ENCODE measurements at places on chromosomes 16 and 17.
A peak's percentile ranks its signal among the peaks of the same experiment; 100 is the strongest.

- DNase-seq: no peak
These were observed 66.5 kb upstream of the CDH5 start for GRCh38 chr16:66300037-66300436.

DNA sequence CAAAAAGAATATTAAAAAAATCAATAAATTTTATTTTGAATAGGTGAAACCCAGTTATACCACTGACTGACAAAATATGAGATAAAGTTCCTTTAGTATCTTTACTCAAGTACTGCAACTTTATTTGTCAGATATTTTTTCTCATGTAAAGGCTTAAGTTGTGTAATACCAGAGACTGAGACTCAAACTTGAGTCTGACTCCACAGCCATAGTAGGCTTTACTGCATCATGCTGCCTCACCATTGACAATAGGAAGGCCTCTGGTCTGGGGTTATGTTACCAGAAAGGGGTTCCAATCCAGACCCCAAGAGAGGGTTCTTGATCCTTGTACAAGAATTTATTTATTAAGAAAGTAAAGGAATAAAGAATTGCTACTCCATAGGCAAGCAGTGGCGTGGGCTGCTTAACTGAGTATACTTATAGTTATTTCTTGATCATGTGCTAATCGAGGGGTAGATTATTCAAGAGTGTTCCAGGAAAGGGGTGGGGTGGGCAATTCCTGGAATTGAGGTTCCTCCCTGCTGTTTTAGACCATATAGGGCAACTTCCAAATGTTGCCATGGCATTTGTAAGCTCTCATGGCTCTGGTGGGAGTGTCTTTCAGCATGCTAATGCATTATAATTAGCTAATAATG is 187.4 kb upstream of the WSB1 start:
- DNase-seq: no peak

GRCh38 chr16:28491230-28491969 is 474 bp downstream of the CLN3 start:
- peak; percentile 68 for DNase-seq

DNA sequence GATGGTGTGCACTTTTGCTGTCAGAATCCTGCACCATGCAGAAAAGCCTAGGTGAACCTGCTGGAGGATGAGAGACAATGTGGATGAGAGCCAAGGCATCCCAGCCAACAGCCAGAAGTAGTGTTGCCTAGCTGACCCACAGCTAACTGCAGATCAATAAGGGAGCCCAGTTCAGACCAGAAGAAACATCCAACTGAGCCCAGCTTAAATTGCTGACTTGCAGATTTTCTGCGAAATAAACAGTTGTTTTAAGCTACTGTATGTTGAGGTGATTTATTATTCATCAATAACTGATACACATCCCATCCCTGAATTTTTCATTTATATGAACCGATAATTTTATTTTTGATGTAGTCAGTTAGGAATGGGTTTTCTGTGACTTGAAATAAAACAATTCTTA is 39.2 kb upstream of the TOX3 start:
- DNase-seq: no peak

DNA sequence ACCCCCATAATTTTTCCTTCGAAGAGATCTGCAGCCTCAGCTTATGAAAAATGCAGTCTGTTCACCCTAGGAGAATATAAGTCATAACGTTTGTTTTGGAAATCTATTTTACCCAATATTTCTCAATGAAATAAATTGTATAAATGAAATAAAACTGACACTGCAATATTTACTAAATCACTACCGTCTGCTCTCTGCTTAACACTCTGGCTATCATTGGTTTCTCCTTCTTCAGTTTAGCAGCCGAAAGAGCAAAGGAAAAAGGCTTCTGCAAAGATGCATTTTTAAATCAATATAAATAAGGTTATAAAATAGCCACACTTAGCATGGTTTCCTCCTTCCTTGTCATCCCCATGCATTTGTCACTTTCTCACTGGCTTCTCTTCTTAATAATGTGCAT is 148.2 kb downstream of the SNX11 start:
- no peak for DNase-seq

GRCh38 chr16:21233521-21234150 is at the start of gene ANKS4B:
ANKS4B (plus strand) TSS chr16:21233699; CDS start chr16:21233738, 39 bp downstream.
- no peak for DNase-seq

- no peak for DNase-seq
These were observed 201.7 kb upstream of the NLRP1 start for GRCh38 chr17:5785867-5786509.

DNA sequence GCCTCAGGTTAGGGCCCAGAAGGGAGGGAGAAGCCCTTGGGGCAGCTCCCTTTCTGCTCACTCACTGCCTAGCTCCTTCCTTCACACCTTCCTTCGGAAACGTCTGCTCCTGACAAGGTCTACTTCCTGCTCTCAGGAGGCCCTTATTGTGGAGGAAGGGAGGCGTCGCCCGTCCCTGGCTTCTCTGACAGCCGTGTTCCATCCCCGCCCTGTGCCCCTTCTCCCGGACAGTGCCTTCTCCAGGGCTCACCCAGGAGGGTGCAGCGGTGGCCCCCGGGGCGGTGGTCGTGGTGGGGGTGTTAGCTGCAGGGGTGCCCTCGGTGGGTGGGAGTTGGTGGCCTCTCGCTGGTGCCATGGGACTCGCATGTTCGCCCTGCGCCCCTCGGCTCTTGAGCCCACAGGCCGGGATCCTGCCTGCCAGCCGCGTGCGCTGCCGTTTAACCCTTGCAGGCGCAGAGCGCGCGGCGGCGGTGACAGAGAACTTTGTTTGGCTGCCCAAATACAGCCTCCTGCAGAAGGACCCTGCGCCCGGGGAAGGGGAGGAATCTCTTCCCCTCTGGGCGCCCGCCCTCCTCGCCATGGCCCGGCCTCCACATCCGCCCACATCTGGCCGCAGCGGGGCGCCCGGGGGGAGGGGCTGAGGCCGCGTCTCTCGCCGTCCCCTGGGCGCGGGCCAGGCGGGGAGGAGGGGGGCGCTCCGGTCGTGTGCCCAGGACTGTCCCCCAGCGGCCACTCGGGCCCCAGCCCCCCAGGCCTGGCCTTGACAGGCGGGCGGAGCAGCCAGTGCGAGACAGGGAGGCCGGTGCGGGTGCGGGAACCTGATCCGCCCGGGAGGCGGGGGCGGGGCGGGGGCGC is 231.9 kb downstream of the SEC14L1 start:
- DNase-seq: peak; percentile 67

Data from suppressor macrophage (primary cell).